ENCODE measurements at places on chromosomes 11 and 22.
A peak's percentile ranks its signal among the peaks of the same experiment; 100 is the strongest.

DNA sequence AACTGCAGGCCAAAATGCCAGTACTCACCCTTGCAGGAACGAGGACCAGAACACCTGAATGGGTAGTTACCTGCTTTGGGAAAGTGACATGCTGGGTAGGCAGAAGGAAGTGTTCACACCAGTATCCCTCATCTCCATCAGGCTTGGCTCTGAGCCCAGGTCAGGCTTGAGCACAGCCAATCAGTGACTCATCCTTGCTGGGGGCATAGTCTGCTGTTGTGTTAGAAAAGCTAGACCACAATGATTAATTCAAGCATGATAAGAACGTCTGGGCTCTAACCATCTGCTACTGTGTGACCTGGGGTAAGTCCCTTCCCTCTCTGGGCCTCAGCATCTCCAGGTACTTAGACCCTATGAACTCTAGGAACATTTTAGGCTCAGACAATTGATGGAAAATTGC, 450.4 kb downstream of the MIAT start:
- peak; percentile 50 for DNase-seq

DNA sequence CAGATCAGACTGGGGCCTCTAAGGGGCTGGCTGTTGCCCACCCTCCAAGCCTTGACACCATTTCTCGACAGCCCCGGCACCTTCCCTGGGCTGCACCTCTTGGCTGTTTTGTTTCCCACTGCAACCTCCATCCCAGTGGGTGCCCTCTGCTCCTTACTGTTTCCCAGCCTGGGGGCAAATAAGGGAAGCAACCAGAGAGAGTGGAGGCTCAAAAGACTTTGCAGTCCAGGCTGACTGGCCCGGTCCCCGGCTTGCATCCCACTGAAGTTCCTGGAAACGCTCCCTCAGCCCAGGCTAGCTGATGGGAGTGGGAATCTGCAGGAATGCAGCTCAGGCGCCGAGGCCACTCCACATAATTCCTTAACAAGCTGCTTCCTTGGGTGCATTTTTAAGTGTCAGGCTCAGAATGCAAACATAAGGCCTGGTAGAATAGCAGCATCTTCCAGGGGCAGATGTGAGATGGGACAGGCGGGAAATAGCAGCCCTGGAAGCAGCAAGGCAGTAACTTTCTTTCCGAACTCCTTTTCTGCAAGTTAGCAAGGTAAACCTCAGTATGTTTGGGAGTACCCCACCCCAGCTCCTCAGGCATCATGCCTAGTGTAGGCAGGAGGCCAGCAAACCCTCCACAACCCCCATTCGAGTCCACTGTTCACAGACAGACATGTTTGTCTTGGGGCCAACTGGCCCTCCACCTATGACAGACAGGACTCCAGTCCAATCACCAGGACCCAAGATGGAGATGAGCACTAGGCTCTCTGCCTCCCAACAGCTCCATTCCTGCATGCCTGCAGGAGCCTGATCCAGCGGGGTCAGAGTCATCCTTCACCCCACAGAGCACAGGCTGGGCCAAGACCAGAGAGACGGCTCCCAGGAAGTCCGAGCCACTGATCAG, 39.3 kb downstream of the RPL27A start:
- peak; percentile 75 for DNase-seq

DNA sequence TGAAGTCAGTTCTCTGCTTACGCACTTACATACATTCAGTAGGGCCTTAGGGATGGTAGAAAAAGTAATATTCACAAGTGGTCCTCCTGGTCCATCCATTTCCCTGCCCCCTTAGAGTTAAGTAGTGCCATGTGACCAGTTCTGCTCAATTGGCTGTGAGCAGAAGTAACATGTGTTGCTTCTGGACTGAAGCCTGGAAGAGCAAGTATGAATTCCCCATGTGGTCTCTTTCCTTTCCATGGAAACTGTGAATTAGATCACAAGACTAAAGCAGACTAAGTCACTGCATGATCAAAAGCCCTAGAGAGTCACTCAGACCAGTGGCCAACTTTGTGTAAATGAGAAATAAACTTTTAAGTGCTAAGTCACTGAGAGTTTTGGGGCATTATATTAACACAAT, 341.7 kb upstream of the CADM1 start:
- DNase-seq: no peak

- DNase-seq: no peak
Observed at GRCh38 chr22:37054056-37054395, 2.5 kb downstream of the KCTD17 start.

DNA sequence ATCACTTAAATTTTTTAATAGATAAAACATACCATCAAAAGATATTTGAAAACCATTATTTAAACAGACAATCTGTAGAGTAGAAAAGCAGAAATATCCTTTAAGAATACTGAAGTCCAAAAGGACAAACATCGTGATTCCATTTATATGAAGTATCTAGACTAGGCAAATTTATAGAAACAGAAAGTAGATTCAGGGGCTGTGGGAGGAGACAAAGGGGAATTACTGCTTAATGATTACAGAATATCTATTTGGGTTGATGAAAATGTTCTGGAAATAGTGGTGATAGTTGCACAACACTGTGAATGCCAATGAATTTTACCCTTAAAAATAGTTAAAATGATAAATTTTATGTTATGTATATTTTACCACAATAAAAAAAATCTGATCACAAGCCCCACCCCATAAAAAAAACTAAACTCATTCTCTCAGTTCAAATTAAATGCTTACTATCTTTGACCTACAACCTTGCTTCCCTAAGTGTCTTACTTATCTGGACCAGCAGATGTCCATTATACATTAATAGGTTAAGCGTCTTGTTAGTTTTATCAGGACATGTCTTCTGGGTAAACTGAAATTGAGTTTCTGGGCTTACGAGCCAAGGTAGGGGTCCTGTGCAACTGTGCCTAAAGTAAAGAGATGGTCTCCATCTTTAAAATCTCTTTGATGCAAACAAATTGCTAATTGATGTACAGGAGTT, 86.3 kb downstream of the FCHSD2 start:
- no peak for DNase-seq

DNA sequence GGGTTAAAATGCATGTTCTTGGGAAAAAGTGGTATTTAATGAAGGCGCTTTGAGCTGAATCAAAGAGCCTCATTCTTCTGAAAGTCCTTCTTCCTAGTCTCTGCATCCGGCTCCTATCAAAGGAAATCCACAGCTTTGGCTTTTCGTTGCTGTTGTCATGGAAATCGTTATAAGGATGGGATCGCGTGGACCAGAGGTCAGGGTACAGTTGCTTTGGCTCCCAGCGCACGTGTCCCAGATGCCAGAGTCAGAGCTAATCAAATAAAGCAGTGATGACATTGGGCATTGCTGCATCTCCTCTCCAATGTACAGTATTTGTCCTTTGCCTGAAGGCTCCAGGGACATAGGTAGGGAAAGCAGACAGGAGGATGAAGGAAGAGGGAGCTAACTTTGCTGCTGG, 181.9 kb downstream of the MYO18B start:
- DNase-seq: peak; percentile 45

GRCh38 chr11:17328871-17329494, 22.6 kb upstream of the NCR3LG1 start:
- DNase-seq: peak; percentile 69

- DNase-seq: peak; percentile 90
Observed at GRCh38 chr11:34234086-34234740, 123.6 kb downstream of the ABTB2 start.

Data from endodermal cell (in vitro differentiated cells).